Memory B cell (primary cell): ENCODE measurements at places on chromosomes 11 and 22.
A peak's percentile ranks its signal among the peaks of the same experiment; 100 is the strongest.

DNA sequence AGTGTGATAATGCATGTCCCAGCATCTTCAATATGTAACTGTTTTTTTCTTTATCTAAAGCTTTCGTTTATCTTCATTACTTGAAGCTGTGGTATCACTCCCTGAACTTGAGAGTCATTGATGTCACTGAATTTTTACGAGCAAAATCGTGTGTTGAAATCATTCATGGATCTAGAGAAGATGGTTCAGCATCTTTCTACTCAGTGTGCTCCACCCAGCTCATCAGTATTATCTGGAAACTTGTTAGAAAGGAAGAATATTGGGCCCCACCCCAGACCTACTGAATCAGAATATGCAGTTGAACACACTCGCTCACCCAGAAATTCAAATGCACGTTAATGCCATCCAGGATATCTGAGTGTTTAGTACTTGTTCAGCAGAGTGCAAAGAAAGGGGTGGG is 8.3 kb downstream of the CDON start:
- no peaks in the 10 kb centered on the region for H3K36me3 ChIP-seq
- no peak overlapping the region for H3K27ac ChIP-seq
- H3K4me1 ChIP-seq, result no peaks in the 10 kb centered on the region

DNA sequence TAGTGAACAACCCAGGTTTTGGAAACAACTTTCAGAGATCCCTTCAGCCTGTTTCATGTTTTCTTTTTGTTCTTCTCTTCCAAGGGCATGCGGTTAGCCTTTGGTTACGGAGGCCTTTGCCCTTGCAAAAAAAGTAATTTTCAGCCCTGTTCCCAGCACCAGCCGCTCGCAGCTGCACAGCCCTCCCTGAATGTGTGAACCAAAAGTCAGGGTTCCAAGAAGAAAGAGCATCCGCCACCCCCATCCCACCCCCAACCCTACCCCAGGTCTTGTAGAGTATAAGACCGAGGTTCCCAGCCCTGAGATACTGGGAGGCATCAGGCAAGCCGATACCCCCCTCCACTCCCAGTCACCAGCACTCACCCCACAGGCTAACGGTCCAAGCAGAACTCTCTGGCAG is 56.4 kb downstream of the IGLL1 start:
- H3K27ac ChIP-seq, result no peak overlapping the region
- DNase-seq, result no peak
- no peak overlapping the region for H3K4me3 ChIP-seq
- no peaks in the 10 kb centered on the region for H3K36me3 ChIP-seq
- H3K4me1 ChIP-seq, result peaks cover 11% of the 10 kb centered on the region

GRCh38 chr11:27468209-27468994 is 4.2 kb downstream of the LGR4 start:
- H3K4me1 ChIP-seq, result peaks cover 14% of the 10 kb centered on the region
- DNase-seq, result no peak
- peaks cover 1% of the 10 kb centered on the region for H3K27me3 ChIP-seq
- H3K27ac ChIP-seq, result no peak overlapping the region

GRCh38 chr11:65147352-65148075 is 13.2 kb upstream of the SYVN1 start:
- peaks cover 22% of the 10 kb centered on the region for H3K4me1 ChIP-seq
- no peaks in the 10 kb centered on the region for H3K36me3 ChIP-seq
- no peaks in the 10 kb centered on the region for H3K27me3 ChIP-seq
- H3K27ac ChIP-seq, result no peak overlapping the region

- H3K4me1 ChIP-seq, result peaks cover 10% of the 10 kb centered on the region
- no peak overlapping the region for H3K4me3 ChIP-seq
- peaks cover 7% of the 10 kb centered on the region for H3K27me3 ChIP-seq
- no peaks in the 10 kb centered on the region for H3K36me3 ChIP-seq
- no peak for DNase-seq
Measured at GRCh38 chr11:18723991-18724390, 2.0 kb downstream of the IGSF22 start.

- no peak overlapping the region for H3K27ac ChIP-seq
- H3K36me3 ChIP-seq, result peaks cover 6% of the 10 kb centered on the region
- peaks cover 27% of the 10 kb centered on the region for H3K27me3 ChIP-seq
- H3K4me1 ChIP-seq, result no peaks in the 10 kb centered on the region
Measured at GRCh38 chr22:49739138-49739537, 88.5 kb downstream of the BRD1 start.

DNA sequence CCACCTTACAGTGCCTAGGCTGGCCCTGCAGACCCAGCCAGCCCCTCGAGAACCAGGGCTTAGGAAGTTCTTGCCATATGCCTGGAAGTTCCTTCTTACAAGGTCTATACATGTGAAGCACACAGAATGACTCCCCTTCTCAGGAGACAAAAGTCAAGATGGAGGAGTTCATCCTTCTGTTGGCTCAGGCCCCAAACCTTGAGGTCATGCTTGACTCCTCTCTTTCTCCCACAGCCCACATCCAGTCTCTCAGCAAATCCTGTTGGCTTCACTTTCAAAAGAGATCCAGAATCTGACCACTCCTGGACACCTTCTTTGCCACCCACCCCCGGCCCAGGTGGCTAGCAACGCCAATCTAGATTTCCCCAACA is 1.7 kb upstream of the CD248 start:
- peaks cover 27% of the 10 kb centered on the region for H3K4me1 ChIP-seq
- no peak for DNase-seq
- no peaks in the 10 kb centered on the region for H3K27me3 ChIP-seq
- peak overlapping the region; percentile 92 for H3K27ac ChIP-seq
- peak overlapping the region; percentile 37 for H3K4me3 ChIP-seq
- H3K36me3 ChIP-seq, result no peaks in the 10 kb centered on the region

DNA sequence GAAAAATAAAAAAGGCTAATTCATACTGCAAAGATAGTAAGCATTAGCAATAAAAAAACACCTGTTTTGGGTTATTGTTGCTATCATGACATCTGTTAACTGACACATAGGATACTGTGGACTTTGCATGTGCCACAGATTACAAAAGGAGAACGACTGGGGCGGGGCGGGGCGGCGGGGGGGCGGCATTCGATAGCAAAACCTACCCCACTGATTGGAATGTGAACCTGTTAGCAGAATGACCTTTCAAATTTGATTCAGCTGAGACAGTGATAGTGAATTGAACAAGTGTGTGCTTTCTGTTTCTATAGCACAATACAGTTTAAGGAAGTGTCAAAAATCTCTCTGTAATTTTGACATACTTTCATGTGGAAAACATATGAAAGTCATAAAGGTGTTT is 14.9 kb downstream of the MMP20 start:
- no peak overlapping the region for H3K4me3 ChIP-seq
- H3K36me3 ChIP-seq, result no peaks in the 10 kb centered on the region
- peaks cover 10% of the 10 kb centered on the region for H3K4me1 ChIP-seq
- H3K27ac ChIP-seq, result no peak overlapping the region

GRCh38 chr11:66871521-66871901 is 14.6 kb downstream of the LRFN4 start:
- H3K4me3 ChIP-seq, result no peak overlapping the region
- H3K36me3 ChIP-seq, result no peaks in the 10 kb centered on the region
- H3K27me3 ChIP-seq, result peaks cover 18% of the 10 kb centered on the region

GRCh38 chr11:95549301-95549700 is 240.3 kb downstream of the FAM76B start:
- H3K27ac ChIP-seq, result no peak overlapping the region
- no peak overlapping the region for H3K4me3 ChIP-seq
- no peak for DNase-seq
- H3K27me3 ChIP-seq, result no peaks in the 10 kb centered on the region

GRCh38 chr22:41966225-41966606 is 3.0 kb upstream of the SEPTIN3 start:
- no peak overlapping the region for H3K27ac ChIP-seq
- H3K4me1 ChIP-seq, result no peaks in the 10 kb centered on the region
- H3K27me3 ChIP-seq, result peaks cover 5% of the 10 kb centered on the region
- no peak overlapping the region for H3K4me3 ChIP-seq

DNA sequence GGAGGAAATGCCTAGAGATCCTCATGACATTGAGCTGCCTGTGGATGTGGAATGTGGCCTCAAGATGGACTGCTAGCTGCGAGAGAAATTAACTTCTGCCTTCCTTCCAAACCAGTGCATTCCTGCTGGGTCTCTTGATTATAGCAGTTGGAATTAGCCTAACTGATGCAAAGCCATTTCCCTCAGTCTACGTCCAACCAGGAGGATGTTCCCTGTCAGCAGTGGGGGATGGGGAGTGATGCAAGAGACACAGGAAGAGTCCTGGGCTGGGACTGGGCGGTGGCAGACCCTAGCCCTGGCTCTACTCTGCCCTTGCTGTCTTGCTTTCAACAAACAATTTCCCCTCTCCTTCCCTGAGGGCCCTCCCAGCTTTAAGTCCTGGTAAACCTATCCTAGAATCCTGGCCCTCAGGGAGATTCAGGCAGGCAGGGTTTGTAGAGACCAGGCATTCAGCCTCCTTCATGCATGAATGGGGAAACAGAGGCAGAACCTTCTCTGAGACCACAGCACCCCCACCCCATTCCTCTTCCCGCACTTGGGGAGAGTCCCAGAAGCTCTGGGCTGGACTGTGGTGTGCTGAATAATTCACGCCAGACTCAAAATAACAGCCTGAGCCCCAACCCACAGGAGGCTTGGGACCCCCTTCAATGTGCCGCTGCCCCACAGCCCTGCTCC is 17.0 kb downstream of the C11orf96 start:
- no peaks in the 10 kb centered on the region for H3K36me3 ChIP-seq
- no peaks in the 10 kb centered on the region for H3K4me1 ChIP-seq
- DNase-seq, result no peak
- peaks cover 9% of the 10 kb centered on the region for H3K27me3 ChIP-seq

DNA sequence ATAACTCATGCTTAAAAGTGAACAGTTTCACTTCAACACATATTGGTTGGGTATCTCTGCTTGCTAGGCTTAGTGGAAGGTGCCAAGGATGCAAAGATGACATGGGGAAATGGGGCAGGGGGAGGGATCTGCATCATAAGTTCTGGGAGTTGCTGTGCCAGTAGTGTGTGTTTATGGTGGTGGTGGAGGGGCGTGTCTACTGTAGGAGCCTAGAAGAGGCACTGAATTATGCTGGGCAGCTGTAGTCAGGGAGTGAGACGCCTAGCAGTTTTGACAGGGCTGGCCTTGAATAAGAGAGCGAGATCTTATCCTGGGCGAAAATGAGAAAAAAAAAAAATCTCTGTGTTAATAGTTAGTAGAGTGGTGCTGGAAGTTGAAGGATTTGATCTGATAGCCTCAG is 3.0 kb downstream of the ELMOD1 start:
- H3K27ac ChIP-seq, result no peak overlapping the region
- H3K27me3 ChIP-seq, result peaks cover 24% of the 10 kb centered on the region
- peaks cover 19% of the 10 kb centered on the region for H3K4me1 ChIP-seq
- H3K36me3 ChIP-seq, result no peaks in the 10 kb centered on the region
- H3K4me3 ChIP-seq, result no peak overlapping the region

DNA sequence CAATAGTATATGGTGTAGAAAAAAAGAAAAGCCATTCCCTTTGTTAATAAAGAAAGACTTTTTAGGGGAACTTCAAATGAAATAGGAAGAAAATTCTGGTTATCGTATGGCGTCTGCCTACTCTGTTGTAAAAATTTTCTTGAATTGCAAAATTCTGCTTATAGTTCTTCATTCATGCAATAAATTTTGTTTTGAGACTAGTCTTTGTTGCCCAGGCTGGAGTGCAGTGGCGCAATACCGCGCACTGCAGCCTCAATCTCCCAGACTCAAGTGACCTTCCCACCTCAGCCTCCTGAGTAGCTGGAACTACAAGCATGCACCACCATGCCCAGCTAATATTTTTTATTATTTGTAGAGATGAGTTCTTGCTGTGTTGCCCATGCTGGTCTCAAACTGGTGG is 5.8 kb downstream of the DDIAS start:
- H3K27me3 ChIP-seq, result no peaks in the 10 kb centered on the region
- no peak for DNase-seq
- no peak overlapping the region for H3K27ac ChIP-seq
- peaks cover 14% of the 10 kb centered on the region for H3K4me1 ChIP-seq
- peaks cover 2% of the 10 kb centered on the region for H3K36me3 ChIP-seq

DNA sequence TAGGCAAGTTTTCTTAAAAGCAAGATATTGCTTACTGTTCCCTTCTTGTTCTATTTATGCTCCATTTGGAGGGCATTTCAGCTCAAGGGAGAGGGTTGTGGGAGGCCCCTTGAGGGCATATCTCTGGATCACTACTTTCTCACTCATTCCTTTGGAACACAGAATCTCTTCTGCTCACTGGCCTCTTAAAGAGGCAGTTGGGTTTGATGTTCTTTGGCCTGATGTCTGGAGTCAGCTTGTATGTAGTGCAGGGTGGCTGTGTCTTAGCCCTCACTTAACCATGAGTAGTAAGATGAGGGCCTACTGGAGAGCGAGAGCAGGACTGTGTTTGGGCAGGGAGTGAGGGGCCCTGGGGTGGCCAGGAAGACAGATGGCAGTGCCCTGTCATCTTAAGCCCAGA is 3.6 kb downstream of the INCENP start:
- no peak overlapping the region for H3K4me3 ChIP-seq
- H3K36me3 ChIP-seq, result peaks cover 19% of the 10 kb centered on the region
- H3K27ac ChIP-seq, result no peak overlapping the region
- no peaks in the 10 kb centered on the region for H3K27me3 ChIP-seq

DNA sequence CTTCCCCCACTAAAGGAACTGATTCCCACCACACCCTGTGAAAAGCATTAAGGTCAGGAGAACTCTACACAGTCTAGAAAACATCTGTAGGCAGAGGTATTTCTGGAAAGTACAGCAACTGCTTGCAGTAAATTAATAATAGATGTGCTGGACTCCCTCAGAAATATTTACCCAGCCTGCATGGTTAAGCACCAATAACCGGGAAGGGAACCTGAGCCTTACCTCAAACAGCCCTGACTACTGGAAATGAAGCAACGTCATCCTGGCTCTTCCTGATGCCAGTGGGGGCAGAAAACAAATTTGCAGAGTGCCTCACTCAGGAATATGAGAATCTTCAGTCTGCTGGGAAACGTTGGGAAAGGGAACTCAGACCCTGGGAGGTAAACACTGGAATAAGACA is 318.1 kb downstream of the TENM4 start:
- peaks cover 1% of the 10 kb centered on the region for H3K27me3 ChIP-seq
- no peaks in the 10 kb centered on the region for H3K4me1 ChIP-seq
- no peak overlapping the region for H3K4me3 ChIP-seq
- H3K27ac ChIP-seq, result no peak overlapping the region
- DNase-seq, result no peak

- peak overlapping the region; percentile 59 for H3K4me3 ChIP-seq
- H3K36me3 ChIP-seq, result peaks cover 2% of the 10 kb centered on the region
- no peak overlapping the region for H3K27ac ChIP-seq
- DNase-seq, result no peak
Measured at GRCh38 chr22:29030618-29031226, 30.9 kb downstream of the C22orf31 start.

- H3K27ac ChIP-seq, result no peak overlapping the region
- H3K27me3 ChIP-seq, result no peaks in the 10 kb centered on the region
- peaks cover 11% of the 10 kb centered on the region for H3K36me3 ChIP-seq
- no peak for DNase-seq
- H3K4me1 ChIP-seq, result no peaks in the 10 kb centered on the region
Measured at GRCh38 chr22:23306438-23306921, 126.2 kb downstream of the BCR start.

GRCh38 chr22:43018615-43019014 is 3.7 kb upstream of the PACSIN2 start:
- no peak overlapping the region for H3K4me3 ChIP-seq
- H3K36me3 ChIP-seq, result no peaks in the 10 kb centered on the region
- H3K4me1 ChIP-seq, result peaks cover 12% of the 10 kb centered on the region

- peaks cover 3% of the 10 kb centered on the region for H3K4me1 ChIP-seq
- peaks cover 2% of the 10 kb centered on the region for H3K27me3 ChIP-seq
- no peak for DNase-seq
- no peaks in the 10 kb centered on the region for H3K36me3 ChIP-seq
- H3K27ac ChIP-seq, result no peak overlapping the region
Measured at GRCh38 chr22:38414009-38414395, 41.0 kb downstream of the KCNJ4 start.

GRCh38 chr22:43008921-43009320 is 6.0 kb downstream of the PACSIN2 start:
- H3K36me3 ChIP-seq, result no peaks in the 10 kb centered on the region
- H3K27me3 ChIP-seq, result no peaks in the 10 kb centered on the region
- no peak overlapping the region for H3K27ac ChIP-seq
- no peak for DNase-seq
- no peak overlapping the region for H3K4me3 ChIP-seq
- peaks cover 32% of the 10 kb centered on the region for H3K4me1 ChIP-seq
